Activated B cell treated with CpG ODN at 0.5 μM for 24 hours (primary cell): ENCODE measurements at places on chromosomes 6 and 20. TPM values are rescaled to one million over a fixed set of nuclear protein-coding genes. Genes with fewer than 3 reads are reported as not detected.

The EPB41L1 gene
- total RNA-seq: 0.49 and 0.64 TPM in 2 replicates

DNA sequence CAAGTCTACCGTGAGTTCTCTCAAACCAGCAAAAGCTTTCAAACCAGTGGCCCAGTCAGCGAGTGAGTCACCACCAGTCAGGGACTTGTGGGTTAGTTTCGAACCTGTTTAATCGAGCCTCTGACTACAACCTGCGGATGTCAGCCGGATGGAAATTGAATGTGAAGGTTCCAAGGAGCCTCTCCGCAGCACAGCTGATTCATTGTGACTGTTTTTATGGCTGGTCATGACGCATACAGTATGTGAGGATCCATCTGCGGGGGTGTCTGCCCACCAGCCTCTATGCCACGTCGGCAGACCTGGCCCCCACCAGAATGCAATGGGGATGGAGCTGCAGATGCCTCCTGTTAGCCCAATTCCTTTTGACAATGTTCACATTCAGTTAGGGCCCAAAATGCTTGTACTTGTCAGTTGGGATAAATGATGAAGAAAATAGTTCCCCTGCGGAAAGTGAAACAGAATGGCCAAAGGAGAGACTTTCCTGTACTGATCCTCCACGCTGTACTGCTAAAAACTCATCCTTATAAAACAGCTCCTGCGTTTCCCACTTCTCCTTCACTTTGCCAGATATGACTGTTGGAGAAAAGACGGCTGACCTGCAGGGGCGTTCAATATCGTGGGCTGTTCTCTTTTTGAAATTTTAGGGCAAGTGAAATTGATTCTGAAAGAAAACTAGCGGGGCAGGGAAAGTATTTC, 206.6 kb downstream of the TFAP2B start:
- H3K36me3 ChIP-seq: no peaks in the 10 kb centered on the region
- H3K27me3 ChIP-seq: no peaks in the 10 kb centered on the region
- no peaks in the 10 kb centered on the region for H3K4me1 ChIP-seq
- H3K27ac ChIP-seq: no peak overlapping the region

The SCAF8 gene
- 56.8 and 65.2 TPM in 2 replicates for total RNA-seq

The PSORS1C2 gene
- total RNA-seq: not detected in 2 replicates

GRCh38 chr6:113636357-113636824, 220.8 kb upstream of the MARCKS start:
- peaks cover 53% of the 10 kb centered on the region for H3K4me1 ChIP-seq
- no peaks in the 10 kb centered on the region for H3K27me3 ChIP-seq
- no peak for DNase-seq
- H3K27ac ChIP-seq: peak overlapping the region; percentile 76

DNA sequence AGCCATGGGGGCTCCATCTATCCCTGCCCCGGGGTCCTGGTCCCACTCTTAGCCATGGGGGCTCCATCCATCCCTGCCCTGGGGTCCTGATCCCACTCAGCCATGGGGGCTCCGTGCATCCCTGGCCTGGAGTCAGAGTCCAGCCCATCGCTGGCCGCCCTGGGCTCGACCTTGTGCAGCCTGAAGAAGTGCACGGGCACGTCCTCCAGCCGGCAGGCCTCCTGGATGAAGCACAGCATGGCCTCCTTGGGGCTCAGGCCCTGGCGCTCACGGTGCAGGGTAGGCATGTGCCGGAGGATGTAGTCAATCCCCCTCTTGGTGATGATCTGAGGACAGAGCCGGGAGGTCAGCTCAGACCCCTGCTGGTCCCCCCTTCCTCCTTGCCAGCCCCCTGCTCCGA, 15.6 kb downstream of the FRMD1 start:
- no peaks in the 10 kb centered on the region for H3K36me3 ChIP-seq
- no peaks in the 10 kb centered on the region for H3K4me1 ChIP-seq
- H3K27me3 ChIP-seq: no peaks in the 10 kb centered on the region

- H3K36me3 ChIP-seq: no peaks in the 10 kb centered on the region
- H3K4me3 ChIP-seq: no peak overlapping the region
- DNase-seq: no peak
- no peak overlapping the region for H3K27ac ChIP-seq
- H3K4me1 ChIP-seq: no peaks in the 10 kb centered on the region
Measured at GRCh38 chr6:18712595-18712994, 325.4 kb downstream of the RNF144B start.

DNA sequence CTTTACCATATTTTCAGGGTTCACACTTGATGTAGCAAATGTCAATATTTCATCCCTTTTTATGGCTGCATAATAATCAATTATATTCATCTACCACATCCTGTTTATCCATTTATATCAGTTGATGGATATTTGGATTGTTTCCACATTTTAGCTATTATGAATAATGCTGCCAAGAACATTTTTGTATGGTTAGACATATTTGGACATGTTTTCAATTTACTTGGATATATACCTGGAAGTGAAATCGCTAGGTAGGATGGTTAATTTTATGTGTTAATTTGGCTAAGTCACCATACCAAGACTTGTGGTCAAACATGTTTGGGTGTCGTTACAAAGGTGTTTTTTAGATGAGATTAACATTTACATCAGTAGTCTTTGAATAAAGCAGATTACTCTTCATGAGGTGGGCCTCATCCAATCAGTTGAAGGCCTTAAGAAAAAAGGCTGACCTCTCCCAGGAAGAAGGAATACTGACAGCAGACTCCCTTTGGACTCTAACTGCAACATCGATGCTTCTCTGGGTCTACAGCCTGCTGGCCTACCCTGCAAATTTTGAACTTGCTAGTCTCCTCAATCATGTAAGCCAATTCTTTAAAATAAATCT, 196.5 kb downstream of the BACH2 start:
- H3K36me3 ChIP-seq: peaks cover 19% of the 10 kb centered on the region
- H3K4me3 ChIP-seq: no peak overlapping the region
- H3K4me1 ChIP-seq: peaks cover 97% of the 10 kb centered on the region
- DNase-seq: no peak

- H3K4me1 ChIP-seq: peaks cover 16% of the 10 kb centered on the region
- no peaks in the 10 kb centered on the region for H3K36me3 ChIP-seq
- DNase-seq: no peak
Measured at GRCh38 chr20:53165452-53165851, 193.3 kb downstream of the TSHZ2 start.

The DNMT3B gene
- total RNA-seq: 0.20 and 0.32 TPM in 2 replicates

The MOCS1 gene
- total RNA-seq: 0.20 and 0.34 TPM in 2 replicates

The SULF2 gene
- 0.20 and 0.66 TPM in 2 replicates for total RNA-seq

DNA sequence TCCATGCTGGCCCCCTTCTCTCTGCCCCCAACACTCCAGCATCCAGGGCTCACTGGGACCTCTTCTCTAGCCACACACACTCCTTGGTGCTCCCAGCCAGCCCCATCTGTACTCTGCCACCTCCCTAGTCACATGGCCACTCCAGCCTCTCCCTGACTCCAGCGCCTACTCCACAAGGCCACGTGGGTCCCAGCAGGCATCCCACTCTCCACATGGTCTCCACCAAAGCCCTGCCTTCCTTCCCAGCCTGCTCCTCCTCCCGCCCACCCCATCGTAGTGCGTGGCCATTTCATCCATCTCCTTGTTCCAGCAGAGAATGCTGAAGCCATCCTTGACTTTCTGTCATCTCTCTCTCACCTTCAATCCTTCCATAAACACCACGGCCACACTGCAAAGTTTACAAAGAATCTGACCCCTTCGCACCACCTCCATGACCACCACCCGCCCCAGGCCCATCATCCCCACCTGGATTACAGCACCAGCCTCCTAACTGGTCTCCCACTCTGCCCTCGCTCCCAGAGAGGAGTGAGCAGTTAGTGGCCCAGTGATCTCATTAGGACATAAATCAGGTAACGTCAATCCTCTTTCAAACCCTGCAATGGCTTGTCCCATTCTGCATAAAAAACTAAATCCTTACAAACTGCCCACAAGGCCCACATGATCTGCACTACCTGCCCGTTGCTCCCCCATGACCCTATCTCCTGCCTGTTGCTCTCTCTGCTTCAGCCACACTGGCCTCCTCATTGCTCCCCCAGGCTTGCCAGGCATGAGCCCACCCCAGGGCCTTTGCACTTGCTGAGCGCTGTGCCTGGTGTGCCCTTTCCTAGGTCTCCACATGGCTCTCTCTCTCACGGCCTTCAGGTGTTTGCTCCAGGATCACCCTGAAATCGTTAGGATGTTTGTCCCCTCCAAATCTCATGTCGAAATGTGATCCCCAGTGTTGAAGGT, 96.2 kb downstream of the GRM4 start:
- H3K27me3 ChIP-seq: peaks cover 16% of the 10 kb centered on the region
- no peak overlapping the region for H3K4me3 ChIP-seq
- DNase-seq: no peak

DNA sequence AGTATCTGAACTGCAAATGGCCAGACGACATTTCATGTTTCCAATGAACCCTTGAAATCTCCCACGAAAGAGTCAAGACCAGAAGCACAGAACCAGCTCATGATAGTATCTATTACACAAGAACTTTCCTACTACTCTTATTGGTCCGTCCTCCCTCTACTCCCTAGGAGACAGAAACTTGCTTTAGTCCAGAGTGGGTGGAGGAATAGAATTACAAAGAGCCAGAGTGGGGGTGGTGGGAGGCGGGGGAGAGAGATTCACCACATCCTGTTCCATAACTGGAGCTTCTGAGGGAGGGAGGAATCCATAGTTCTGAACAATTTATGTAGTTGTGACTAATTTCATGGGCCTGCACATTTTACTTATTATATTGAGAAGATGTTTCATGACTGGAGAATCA, 18.5 kb upstream of the WFDC10A start:
- no peaks in the 10 kb centered on the region for H3K4me1 ChIP-seq
- H3K36me3 ChIP-seq: no peaks in the 10 kb centered on the region
- peaks cover 32% of the 10 kb centered on the region for H3K27me3 ChIP-seq

- H3K27ac ChIP-seq: no peak overlapping the region
- H3K4me1 ChIP-seq: peaks cover 46% of the 10 kb centered on the region
- H3K36me3 ChIP-seq: peaks cover 7% of the 10 kb centered on the region
- no peak overlapping the region for H3K4me3 ChIP-seq
- no peak for DNase-seq
Measured at GRCh38 chr6:4849226-4850022, 73.2 kb downstream of the CDYL start.

The C6orf15 gene
- not detected in 2 replicates for total RNA-seq

GRCh38 chr6:56102216-56102615, 145.2 kb downstream of the COL21A1 start:
- no peak overlapping the region for H3K4me3 ChIP-seq
- DNase-seq: no peak
- H3K27ac ChIP-seq: no peak overlapping the region
- H3K36me3 ChIP-seq: no peaks in the 10 kb centered on the region

DNA sequence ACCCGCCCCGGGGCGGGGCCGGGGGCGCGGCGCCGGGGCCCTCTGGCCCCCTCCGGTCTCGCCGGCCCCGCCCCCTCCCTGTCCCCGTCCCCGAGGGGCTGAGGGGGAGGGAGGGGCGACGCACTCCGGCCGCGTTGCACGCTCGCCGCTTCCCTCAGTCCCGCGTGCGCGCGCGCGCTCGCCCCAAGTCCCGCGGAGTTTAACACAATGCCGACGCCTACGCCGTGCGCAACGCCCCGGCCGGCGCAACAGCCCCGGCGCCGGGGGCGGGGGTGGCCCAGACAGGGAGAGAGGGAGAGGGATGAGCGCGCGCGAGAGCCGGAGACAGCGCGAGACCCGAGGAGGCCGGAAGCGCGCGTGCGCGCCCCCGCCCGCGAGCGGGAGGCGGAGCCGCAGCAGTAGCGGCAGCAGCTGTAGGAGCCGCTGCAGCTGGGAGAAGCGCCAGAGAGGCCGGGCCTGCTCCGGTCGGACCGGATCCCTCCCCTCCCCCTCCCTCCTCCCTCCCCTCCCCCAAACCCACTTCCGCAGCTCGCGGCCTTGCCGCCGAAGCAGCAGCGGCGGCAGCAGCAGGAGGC, 996 bp downstream of the ZBTB2 start:
- peaks cover 52% of the 10 kb centered on the region for H3K4me1 ChIP-seq
- no peaks in the 10 kb centered on the region for H3K27me3 ChIP-seq
- H3K27ac ChIP-seq: peak overlapping the region; percentile 75
- DNase-seq: peak; percentile 98

The ZFP57 gene
- total RNA-seq: 5.2 and 5.5 TPM in 2 replicates

- no peak overlapping the region for H3K4me3 ChIP-seq
- H3K27me3 ChIP-seq: no peaks in the 10 kb centered on the region
- H3K36me3 ChIP-seq: no peaks in the 10 kb centered on the region
- no peaks in the 10 kb centered on the region for H3K4me1 ChIP-seq
- DNase-seq: no peak
Measured at GRCh38 chr6:126227833-126228702, 111.8 kb upstream of the CENPW start.

DNA sequence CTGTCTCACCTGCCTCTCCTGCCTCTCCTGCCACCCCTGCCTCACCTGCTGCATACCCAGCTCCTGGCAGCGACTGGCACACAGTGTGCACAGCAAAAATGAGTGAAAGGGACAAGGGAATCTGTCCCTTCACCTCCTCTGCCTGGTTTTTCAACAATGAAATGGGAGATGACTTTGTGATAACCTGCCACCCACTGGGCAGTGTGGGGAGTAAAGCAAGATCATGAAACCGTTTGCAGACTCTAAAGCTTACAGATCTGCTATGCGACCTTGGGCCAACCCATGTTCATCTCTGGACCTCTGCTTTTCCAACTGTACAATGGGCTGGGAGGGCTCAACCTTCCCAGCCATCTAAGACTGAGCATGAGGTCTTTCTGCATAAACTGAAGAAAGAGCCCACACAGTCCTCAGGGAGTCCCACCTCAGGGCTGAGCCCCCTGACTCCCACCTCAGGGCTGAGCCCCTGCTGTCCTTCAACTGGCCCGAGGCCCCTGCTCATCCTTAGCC, 81.1 kb downstream of the RIPOR3 start:
- DNase-seq: no peak
- H3K27ac ChIP-seq: no peak overlapping the region
- peaks cover 5% of the 10 kb centered on the region for H3K27me3 ChIP-seq
- no peak overlapping the region for H3K4me3 ChIP-seq

DNA sequence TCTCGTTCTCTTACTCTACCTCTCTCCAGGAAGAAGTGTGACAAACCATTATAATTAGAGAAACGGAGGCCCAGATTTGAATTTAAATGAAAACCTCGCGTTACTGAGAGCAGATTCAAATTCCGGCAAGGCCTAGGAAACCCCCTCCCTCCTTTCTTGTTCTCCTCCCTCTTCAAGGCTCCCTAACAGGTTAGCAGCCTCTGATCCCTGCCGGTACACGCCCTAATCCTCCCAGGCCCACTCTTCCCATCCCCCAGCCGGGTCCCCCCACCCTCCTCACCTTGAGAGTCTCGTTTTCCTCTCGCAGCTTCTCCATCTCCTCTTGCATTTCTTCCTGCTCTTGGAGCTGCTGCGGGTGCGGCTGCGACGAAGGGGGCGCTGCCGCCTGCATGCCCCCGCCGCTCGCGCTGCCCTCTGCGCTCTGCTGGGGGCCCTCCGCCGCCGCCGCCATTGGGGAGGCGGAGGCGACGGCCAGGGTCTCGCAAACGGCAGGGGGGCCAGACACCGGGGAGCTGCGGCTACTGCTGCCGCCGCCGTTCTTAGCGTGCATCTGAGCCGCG, 3.8 kb downstream of the MTCL3 start:
- H3K27me3 ChIP-seq: peaks cover 39% of the 10 kb centered on the region
- no peak for DNase-seq
- peaks cover 28% of the 10 kb centered on the region for H3K4me1 ChIP-seq
- H3K4me3 ChIP-seq: peak overlapping the region; percentile 86

The PACSIN1 gene
- 0.11 and 0.20 TPM in 2 replicates for total RNA-seq

GRCh38 chr20:45987108-45987780, 15.2 kb upstream of the ZNF335 start:
- no peak overlapping the region for H3K4me3 ChIP-seq
- peak; percentile 70 for DNase-seq
- H3K27ac ChIP-seq: no peak overlapping the region

GRCh38 chr6:147231589-147231988, 27.4 kb downstream of the STXBP5 start:
- no peaks in the 10 kb centered on the region for H3K27me3 ChIP-seq
- peaks cover 12% of the 10 kb centered on the region for H3K4me1 ChIP-seq
- no peak for DNase-seq
- peaks cover 3% of the 10 kb centered on the region for H3K36me3 ChIP-seq
- no peak overlapping the region for H3K27ac ChIP-seq

The CST2 gene
- total RNA-seq: not detected in 2 replicates
